HCEC 1CT (cell line): ENCODE measurements at places on chromosomes 7 and 10.

DNA sequence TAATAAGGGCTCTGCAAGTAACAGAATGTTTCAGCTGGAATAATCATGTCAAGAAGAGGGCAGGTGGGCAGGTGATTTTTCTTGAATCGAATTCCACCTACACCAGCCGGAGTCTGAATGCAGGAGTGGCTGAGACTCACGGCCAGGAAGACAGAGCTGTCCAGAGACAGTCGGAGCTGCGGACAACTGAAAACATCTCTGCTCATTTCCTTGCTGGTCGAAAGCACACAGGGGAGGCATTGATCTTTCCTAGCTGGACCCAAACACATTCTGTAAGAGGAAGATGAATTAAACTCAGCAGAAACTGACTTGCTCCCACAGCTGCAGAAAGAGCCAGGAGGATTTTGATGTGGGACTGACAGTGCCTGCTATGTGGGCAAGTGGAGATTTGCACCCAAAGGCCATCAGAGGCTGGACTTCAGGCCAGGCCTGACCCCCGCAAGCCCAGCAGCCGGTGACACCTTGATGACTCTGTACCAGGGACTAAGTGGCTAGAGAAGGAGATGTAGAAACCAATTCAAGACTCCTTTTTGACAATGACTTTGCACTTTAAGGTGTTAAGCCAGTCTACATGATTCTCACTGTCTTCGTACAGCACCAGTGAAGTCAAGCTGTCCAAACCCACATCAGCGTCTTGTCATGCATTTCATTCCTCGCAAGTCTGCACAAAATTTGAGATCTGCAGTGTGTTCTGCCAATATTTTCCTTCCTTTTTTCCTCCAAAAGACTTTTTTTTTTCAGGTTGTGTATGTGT lies 169.4 kb downstream of the TEX36 start:
- no peak for DNase-seq

DNA sequence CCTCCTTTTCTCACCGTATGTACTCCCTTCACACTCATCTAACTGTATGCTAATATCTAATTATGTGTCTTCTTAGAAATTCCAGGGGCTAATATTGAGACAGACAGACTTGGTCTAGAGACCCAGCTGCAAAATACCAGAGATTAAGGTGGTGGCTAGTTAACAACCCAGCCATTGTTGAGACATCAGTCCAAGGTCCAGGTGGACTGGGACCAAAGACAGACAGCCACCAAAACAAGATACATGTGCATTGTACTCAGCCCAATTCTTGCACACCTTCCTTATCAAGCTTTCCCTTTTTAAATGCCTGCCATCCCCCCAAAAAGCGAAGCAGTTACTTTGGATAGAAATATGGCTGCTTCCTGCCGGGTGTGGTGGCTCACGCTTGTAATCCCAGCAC lies 43.3 kb upstream of the LRRN3 start:
- no peak for DNase-seq

DNA sequence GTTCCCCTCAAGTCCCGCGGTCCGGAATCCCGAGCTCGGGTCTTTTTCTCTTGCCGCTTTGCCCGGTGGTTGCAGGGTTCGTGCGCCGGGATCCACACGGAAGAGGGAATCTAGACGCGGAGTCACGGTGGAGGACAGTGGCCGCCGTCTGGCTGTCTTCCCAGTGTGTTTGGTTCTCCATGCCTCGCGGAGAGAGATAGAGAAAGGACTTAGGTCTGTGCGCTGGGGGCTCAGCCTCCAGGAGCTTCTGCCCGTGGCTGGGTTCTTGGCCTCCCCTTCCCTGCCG lies 1.6 kb downstream of the FFAR4 start:
- DNase-seq: no peak

GRCh38 chr7:134520130-134520529 lies 7.2 kb upstream of the AKR1B10 start:
- peak; percentile 13 for DNase-seq

DNA sequence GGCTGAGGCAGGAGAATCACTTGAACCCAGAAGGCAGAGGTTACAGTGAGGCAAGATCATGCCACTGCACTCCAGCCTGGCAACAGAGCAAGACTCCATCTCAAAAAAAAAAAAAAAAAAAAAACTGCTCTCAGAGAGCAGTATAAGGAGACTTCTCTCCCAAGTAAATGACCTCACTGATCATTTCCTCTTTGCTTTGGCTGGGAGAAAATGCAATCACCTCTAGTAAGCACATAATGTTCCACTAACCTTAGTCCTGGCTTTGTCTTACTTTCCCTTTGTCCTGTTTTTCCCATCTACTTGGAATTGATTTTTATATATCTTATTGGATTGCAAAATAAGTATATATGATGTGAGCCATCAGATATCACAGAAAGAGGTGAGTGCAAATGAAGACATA lies 2.5 kb downstream of the SLC25A13 start:
- DNase-seq: no peak

DNA sequence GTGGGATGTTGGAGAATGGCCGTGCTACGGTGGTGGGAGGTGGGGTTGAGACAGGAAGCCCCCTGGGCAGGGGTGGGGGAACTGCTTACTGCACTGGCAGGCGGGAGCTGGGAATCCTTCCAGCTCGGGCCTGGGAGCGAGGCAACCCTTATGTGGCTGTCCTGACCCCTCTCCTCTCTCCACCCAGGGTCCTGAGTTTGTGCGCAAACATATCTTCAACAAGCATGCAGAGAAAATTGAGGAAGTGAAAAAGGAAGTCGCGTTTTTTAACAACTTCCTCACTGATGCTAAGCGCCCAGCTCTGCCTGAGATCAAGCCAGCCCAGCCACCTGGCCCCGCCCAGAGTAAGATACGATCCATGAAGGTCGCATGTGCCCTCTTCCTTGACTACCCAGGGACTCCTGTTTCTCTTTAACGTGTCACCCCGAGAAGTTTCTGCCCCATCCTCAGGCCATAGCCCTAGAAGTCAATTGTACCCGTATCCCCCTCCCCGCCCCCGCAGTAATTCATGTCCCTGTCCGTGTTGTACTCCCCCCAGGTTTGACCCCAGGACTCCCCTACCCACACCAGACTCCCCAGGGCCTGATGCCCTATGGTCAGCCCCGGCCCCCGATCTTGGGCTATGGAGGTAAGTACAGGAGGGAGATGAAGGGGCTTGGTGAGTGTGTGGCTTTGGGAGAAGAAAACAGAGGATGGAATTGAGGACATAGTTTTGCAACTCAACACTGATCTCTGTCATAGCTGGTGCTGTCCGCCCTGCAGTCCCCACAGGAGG lies 1.8 kb downstream of the UFSP1 start:
- DNase-seq: no peak

DNA sequence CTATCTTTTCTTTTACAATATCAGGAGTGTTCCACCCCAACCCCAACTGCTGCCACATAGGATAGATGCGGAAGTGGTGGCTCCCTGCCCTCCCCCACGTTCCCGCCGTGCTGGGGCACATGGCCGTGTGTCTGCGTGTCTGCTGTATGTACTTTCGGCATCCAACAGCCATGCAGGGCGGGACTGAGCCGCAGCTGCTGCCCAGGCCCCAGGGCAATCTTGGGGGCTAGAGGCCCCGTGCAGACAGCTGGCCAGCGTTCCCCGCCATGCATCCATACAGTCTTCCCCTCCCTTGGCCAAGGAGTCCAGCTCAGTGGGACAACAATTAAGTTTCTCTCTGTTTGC lies 162.7 kb downstream of the DGKB start:
- no peak for DNase-seq

- DNase-seq: no peak
These were observed 79.9 kb downstream of the FZD1 start for GRCh38 chr7:91343996-91344629.

- no peak for DNase-seq
These were observed 557.4 kb upstream of the VSTM2A start for GRCh38 chr7:53984776-53985175.

DNA sequence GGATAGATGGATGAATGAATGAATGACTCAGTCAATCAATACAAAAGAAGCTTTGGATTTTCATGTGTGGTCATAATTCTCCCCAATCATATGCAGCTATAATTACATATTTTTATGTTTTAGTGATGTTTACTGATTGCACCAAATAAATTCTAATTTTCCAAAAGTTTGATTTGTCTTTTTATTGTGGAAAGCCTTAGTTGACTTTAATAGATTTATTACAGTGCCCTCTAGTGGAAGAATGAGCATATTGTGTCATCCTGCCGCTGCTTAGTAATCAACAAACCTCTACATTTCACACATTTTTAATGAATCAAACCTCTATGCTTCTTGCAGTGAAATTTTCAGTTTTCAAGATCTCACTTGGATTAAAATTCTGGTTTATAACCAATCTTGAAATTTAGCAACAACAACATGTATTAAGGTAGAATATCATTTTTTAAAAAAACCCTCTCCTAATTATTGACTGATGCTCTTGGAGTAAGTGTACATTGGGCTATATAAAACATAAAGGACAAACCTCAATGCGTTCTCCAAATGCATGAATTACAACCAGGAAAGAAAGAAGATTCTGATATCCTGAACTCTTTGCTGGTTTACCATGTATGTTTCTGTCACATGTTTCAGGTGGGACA lies 55.6 kb upstream of the PNLIP start:
- DNase-seq: peak; percentile 31

DNA sequence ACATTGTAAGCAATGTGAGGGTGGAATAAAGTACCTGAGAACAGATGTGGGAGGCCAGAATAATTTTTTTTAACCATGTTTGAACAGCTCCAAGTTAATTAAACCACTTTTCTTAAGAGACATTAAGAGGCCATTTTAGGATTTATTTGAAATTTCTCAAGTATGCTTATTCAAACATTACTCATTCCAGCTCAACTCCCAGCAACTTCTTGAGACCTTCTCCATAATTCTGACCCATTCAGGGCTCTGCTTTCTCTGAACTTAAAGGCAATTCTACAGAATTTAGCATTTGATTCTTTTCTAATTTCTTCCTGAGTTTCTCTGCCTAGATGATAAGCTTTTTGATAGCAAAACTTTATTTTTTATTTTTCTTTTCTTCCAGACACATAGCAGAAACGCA lies 314.5 kb downstream of the CAMK1D start:
- DNase-seq: no peak

- no peak for DNase-seq
These were observed 46.5 kb downstream of the C7orf33 start for GRCh38 chr7:148637094-148637493.

- DNase-seq: peak; percentile 43
These were observed 39.5 kb downstream of the RSU1 start for GRCh38 chr10:16777473-16778370.

DNA sequence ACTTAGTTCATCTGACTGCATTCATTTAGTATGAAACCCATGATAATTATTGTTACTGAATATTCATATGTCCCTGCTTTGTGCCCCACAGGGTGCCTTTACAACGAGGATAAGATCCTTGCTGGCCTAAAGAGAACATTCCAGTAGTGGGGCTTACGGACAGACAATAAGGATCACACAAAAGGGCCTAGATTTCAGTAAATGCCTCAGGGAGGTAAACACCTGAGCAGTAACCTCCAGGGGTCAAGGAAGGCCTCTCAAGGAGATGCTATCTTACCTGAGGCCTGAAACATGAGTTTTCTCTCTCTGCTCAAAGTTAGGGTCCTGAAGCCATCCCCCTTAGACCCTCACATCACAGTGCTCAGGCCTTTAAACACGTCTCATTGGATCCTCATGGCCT lies 228.7 kb downstream of the TCF7L2 start:
- DNase-seq: no peak

DNA sequence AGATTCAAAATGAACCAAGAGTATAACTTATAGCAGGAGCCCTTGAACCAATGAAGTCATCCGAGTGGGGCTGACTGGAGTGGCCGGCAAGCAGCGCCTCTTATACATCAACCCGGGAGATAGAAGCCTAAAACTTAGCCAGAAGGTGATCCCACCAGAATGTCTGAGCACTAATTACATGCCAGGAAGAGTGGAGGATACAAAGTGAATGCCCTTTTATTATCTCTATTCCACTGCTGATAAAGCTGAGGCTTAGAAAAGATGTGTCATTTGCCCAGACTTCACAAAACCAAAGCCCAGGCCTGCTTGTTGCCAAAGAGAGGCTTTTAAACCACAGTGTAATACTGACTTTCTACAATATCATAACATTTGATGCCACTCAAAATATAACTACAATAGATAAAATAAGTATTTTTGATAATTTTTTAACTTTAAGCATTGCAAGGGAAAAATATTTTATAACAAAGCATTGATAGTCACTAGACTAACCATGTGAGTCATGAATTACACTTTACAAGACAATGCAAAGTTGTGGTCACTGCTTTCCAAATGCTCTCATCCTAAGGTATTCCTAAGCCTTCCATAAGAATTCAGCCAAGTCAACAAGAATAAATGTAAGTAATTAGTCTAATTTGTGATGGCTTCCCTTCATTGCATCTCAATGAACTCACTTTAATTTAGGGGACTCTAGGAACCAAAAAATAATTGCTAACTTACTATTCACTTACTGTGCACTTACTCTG lies 58.6 kb upstream of the ARID5B start:
- DNase-seq: peak; percentile 70

- DNase-seq: no peak
These were observed 171.4 kb downstream of the KMT2E start for GRCh38 chr7:105185290-105186010.

GRCh38 chr10:102393411-102394078 lies 2.0 kb upstream of the NFKB2 start:
- DNase-seq: no peak

GRCh38 chr7:3300651-3301448 lies at the start of gene SDK1:
SDK1 (plus strand) TSS chr7:3301252; CDS start chr7:3301587, 335 bp downstream.
- DNase-seq: peak; percentile 88

GRCh38 chr10:62475551-62475950 lies 101.4 kb downstream of the ZNF365 start:
- DNase-seq: no peak

DNA sequence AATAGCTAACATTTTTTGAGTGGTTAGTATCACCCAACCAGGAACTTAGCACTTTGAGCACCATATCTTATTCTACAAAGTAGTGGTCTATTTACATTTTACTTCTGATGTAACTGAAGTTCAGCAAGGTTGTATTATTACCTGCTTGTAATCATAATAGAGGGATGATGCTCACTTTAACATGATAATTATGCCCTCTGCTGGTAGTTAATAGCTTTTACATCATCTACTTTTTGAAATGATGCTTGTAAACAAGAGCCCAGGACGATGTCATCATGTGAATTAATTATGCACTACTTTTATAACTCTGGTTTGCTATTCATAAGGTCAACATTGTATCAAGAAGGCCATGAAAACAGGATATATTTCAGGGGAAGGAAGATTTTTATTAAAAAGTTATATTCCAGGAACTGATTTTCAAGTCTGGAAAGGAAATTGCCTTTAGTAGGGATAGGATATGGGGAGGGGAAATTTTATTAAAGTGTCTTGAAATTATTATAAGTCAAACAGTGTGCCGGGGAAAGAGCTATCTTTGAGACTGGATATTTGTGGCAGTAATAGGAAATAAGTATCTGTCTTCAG lies 80.3 kb upstream of the SCIN start:
- DNase-seq: peak; percentile 72

GRCh38 chr10:78712147-78712546 lies 356.6 kb upstream of the ZMIZ1 start:
- no peak for DNase-seq

- peak; percentile 20 for DNase-seq
These were observed 812 bp downstream of the DOCK1 start for GRCh38 chr10:126905776-126906703.
